Stimulated activated naive CD4-positive, alpha-beta T cell treated with Interleukin-2 at 50 U/mL for 16 hours (primary cell): ENCODE measurements at places on chromosomes 12 and 14.

DNA sequence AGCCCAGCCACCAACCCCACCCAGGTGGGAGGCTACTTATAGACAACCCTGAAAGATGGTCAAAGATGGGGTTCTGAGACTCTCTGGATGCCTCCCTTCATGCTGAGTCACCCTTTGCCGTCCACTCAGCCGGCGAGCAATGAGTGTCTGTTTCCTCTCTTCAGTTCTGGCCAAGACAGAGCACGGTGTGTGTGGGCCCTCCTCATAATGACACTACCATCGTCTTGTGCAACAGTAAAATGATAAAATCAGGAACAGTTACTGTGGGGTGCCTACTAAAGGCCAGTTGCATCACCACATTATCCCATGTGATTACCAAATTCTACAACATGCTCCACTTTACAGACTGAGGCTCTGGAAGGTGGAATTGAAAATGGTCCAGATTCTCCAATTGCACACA is 7.0 kb upstream of the BDKRB1 start:
- DNase-seq, result no peak

DNA sequence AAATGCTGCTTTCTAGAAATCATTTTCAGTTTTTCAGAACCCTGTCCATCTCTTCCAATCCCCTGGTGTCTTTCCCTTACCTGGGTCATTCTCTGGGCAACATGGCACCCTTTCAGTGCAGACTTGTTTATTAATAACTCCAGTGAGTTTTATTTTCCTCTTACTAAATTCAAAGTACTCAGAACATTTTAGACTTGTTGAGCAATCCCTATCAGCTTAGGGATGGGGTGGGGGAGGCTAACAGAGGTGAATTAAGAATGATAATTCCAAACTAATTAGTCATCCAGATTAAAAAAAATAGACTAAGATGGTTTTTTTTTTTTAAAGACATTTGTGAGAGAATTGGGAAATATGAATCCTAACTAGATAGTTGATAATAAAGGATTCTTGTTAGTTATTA is 10.7 kb downstream of the GPRC5A start:
- no peak for DNase-seq

DNA sequence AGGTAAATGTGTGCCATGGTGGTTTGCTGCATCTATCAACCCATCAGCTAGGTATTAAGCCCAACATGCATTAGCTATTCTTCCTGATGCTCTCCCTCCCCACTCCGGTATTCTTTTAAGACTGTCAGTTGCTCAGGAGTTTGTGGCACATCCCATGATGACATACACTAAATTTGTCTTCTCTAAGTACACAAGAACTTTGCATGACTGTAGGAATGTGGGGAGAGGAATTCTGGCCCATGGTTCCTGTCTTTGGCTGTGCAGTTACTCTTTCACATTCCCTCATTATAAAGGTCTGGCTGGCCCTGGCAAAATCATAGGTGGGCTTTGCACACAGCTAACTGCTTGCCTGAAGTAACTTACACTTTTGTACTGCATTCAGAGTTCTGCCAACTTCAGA is 30.3 kb downstream of the HMGA2 start:
- DNase-seq, result no peak

DNA sequence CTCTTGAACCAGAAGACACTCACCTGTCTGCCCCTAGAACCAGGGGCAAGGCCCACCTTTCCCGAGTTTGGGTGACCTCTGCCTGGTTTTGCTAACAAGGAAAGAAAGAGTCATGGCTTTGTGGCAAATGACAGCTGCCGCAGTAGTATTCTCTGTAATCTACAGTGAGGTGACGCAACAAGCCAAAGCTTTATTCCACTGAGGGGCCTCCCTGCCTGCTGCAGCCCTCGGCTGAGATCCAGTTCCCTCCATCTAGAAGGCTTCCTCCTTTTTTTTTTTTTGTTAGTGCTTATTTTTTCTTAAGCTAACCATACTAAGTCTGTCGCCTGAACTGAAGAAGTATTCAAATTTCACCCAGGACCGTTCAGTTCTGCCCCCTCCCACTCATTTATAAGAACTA is 142.3 kb upstream of the TMCC3 start:
- DNase-seq, result no peak

DNA sequence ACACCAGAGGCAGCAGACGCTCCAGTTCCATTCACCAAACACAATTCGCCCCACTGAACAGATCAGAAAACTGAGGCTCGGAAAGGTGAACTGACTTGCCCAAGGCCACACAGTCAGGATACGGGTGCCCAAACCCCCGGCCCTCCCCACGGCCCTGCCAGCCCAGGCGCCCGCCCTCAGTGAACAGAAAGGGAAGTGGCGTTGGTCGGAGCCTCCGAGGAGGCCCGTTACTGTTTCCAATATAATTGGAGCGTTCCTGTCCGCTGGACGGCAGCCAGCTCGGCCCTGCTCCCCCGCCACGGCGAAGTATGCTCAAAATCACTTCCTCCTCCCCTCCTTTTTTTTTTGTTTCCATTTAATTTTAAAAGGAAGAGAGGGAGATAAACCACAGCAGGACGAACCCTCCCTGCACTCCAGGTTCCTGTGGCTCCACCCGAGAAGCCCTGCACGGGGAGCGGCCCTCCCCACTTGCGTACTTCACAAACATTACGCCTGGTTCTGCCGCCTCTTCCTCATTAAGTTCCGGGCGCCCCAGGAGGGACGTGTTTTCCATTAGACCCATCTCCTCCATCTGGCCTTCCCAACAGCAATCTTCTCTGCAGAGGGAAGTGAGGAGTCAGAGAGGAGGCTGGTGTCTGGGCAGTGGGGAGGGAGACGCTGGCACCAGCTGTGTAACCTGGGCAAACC is 61.1 kb downstream of the NCOR2 start:
- DNase-seq, result no peak

- DNase-seq, result no peak
These were observed 25.2 kb upstream of the NCOR2 start for GRCh38 chr12:124592481-124593160.

GRCh38 chr12:15830538-15830937 is 41.4 kb upstream of the EPS8 start:
- no peak for DNase-seq

- no peak for DNase-seq
These were observed 80.2 kb downstream of the TUNAR start for GRCh38 chr14:95956601-95957460.

DNA sequence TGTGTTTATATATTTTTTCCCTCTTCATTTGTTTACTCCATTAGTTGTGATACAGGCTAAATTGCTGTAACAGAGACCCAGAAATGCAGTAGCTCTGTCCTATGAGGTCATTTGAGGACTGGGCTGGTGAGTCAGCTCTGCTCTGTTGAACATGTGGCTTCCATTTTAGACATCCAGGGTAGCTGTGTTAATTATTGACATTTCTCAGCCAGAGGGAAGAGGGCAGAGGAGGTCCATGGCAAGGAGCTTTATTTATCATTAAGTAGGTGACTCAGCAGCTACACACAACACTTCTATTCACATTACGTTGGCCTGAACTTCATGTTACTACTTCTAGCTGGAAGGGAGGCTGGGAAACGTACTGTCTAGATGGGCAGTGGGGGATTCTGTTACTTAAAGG is 85.4 kb downstream of the PTCSC3 start:
- DNase-seq, result no peak

DNA sequence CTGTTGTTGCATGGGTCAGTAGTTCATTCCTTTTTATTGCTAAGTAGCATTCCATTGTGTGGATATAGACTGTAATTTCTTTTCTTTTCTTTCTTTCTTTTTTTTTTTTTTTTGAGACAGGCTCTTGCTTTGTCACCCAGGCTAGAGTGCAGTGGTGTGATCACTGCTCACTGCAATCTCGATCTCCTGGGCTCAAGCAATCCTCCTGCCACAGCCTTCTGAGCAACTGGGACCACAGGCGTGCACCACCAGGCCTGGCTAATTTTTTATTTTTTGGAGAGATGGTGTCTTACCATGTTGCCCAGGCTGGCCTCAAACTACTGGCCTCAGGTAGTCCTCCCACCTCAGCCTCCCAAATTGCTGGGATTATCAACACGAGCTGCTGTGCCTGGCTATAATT is 5.2 kb downstream of the ATP6V0A2 start:
- no peak for DNase-seq

DNA sequence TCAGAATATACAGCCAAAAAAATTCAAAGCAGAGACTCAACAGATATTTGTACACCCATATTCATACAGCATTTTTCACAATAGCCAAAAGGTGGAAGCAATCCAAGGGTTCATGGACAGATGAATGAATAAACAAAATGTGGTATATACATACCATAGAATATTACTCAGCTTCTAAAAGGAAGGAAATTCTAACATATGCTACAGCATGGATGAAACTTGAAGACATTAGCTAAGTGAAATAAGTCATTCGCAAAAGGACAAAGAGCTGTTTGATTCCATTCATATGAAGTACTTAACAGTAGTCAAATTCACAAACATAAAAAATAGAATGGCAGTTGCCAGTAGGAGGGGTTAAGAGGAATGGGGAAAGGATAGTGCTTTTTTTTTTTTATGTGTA is 91.8 kb upstream of the ARID2 start:
- no peak for DNase-seq

DNA sequence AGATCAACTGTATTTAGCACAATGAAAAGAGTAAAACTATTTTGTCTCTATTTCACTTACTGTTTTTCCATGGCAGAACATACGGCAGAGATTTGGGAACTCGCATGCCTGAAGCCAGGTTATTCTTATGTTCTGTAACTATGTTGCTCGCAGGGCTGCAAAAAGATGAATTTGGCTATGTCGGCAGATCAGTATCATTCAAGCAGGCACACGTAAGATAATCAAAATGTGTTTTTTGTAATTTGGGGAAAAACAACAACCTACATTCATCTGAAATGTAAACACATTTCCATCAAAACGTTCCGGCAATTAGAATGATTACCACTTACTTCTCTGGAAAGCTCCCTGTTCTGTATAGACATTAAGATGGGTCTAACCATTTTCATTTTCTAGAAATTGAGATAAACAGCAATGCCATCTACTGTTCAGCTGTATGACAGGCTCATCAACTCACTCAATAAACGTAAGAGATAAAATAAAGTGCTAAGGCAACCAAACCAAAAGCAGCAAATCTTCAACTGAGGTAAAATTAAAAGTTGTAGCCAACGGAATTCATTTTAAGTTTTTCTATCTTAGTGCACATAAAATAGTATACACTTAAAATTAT is 13.0 kb downstream of the GTSF1 start:
- no peak for DNase-seq

GRCh38 chr12:67428431-67428830 is 159.3 kb downstream of the CAND1 start:
- no peak for DNase-seq

- no peak for DNase-seq
These were observed 26.6 kb downstream of the FBXO34 start for GRCh38 chr14:55297611-55298499.

GRCh38 chr14:105880616-105881015 is 354.2 kb downstream of the TMEM121 start:
- no peak for DNase-seq

GRCh38 chr12:69351462-69352236 is 3.5 kb downstream of the LYZ start:
- DNase-seq, result no peak

GRCh38 chr12:123671876-123672275 is 963 bp downstream of the TCTN2 start:
- DNase-seq, result no peak

GRCh38 chr12:29792853-29793252 is 9.1 kb upstream of the TMTC1 start:
- no peak for DNase-seq

DNA sequence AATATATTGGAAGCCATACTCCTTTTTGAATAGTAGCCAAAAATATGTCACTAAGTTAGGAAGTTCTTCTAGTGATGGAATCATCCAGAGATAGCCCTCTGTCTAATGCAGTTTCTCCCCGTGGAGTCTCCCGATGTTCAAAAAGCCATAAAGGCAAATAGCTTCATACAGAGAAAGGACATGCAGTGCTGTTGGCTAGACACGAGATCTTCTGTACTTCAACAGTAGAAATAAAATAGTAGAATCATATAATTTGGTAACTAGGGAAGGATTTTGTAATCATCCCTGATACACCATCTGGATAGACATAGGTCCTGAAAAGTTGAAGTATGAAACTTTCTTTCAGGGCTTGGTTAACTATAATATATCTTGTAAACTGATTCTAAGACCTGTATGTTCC is 27.6 kb downstream of the LRFN5 start:
- DNase-seq, result no peak

DNA sequence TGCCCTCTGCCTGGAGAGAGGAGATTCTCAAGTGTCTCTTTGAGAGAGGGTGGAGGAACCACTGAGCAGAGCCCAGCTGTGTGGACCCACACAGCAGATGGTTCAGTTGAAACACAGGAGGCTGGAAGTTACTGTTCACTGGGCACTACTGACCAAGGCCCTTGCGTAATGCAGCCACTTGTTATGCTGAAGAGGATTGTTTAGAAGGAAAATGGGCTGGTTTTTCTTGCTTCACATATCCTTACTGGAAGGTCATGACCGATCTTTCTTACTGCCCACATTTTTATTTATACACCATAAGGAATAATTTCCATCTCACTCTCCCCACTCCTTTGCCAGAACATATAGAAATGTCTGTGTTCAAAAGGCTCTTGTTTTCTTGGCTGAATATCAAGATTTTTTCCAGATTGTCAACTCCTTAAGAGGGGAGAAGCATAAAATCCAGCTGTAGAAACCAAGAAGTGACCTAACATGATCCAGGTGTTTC is 375.1 kb upstream of the DDHD1 start:
- DNase-seq, result no peak

DNA sequence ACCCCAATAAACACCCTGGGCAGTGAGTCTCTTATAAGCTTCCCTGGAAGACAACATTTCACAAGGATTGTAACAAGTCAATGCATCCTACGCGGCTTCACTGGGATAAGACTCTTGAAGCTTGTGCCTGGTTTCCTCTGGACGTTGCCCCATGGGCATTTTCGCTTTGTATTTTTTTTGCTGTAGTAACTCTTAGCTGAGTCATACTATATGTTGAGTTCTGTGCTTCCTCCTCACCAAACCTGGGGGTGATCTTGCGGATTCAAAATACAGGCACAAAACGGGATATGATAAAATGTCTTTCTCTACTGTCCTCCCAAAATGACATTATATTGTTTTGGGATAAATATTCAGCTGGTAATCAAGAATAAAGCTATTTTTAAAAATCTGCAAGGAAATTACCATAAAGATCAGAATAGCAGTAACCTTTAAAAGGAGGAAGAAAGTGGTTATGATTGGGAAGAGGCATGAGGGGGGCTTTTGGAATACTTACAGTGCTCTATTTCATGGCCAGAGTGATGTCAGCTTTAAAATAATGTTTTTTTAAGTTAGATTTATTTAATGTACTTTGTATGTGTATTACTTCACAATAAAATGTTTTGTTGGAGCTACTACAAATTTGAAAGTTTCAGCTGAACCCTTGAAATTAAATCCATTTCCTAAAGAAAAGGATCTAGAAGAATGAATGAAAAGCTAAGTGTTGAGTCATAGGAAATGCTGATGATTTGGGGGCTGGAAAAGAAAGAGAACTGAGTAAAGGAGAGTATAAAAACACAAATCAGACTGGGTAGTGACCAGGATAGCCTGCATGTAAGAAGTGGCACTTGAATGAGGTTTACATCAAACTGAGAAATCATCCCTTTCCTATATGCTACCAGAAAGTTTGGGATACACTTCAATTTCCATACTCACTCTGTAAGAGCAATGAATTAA is 14.7 kb downstream of the BTBD7 start:
- DNase-seq, result no peak

- no peak for DNase-seq
These were observed 205.3 kb downstream of the NOVA1 start for GRCh38 chr14:26392498-26392897.
